ENCODE measurements at places on chromosomes 6 and 20.

DNA sequence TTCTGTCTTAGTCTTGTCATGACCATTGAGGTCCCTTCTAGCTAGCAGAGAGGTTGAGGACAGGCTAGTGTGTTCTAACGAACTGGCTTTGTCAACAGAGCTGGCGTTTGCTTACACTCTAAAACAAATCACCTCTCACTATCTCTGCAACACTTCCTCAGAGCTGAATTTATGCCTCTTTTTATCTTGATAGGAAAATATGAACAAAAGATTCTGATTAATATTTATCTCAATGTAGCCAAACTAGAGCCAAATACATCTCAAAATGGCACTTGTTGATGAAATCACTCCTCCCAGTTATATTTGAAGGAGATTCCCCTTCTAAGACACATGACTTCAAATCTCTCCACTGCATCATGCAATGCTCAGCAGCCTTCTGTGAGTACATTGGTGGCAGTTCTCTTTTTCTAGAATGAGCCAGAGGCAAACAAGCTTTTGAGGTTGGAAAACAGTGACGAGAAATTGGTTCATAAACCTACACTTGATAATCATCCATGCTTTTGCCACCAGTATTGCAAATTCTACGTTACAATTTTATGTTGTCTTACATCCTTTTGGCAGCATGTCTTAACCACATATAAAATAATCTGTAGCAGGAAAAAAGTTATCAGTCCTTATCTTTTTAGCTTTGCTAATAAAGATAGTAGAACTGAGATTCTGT lies 615.7 kb upstream of the CITED2 start:
- DNase-seq: no peak

DNA sequence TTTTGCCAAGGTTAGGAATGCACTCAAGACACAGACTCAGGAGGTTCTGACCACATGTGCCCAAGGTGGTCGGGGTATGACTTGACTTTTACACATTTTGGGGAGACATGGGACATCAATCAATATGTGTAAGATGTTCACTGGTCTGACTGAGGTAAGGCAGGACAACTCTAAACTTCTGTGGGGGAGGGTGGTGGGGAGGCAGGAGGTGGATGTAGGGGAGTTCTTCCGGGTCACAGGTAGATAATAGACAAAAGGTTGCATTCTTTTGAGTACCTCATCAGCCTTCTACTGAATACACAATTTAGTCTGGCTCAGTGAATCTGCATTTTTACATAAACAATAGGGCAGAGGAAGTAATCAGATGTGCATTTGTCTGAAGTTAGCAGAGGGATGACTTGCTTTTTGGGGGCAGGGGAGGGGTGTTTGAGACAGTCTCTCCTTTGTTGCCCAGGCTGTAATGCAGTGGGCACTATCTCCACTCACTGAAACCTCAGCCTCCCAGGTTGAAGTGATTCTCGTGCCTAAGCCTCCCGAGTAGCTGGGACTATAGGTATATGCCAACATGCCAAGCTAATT lies 10.9 kb downstream of the ECHDC1 start:
- no peak for DNase-seq

DNA sequence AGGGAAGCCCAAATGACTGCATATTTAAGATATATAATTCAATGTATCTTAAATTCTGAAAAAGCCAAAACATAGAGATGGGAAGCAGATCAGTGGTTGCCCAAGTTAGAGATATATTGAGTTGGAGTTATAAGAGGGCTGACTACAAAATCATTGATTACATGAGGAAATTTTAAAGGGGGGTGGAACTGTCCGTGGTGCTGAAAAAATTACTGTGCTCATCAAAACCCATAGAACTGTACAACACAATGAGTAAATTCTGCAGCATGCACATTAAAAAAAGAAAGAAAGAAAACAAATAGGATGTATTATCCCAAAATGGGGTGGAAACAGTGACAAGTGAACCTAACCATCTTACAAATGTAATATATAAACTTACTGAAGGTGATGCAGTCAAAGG lies 100.9 kb downstream of the FUT9 start:
- no peak for DNase-seq

DNA sequence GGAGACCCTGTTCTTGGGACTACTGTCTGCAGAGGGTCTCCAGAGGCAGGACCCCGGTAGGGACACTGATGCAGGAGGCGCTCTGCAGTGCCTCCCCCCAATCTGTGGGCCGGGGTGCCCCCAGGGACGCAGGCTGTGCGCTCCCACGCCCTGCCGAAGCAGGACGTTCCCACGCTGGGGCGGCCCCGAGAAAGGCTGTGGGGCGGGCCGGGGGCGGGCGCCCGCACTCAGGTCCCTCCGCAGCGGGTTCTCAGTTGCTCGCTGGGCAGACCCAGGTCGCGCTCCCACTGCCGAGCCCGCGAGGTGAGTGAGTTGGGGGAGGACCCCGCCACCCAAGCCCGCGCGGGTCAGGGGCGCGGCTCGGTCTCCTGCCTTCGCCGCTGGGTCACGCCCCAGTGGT lies at the start of gene COX4I2:
Gene COX4I2, plus strand, starts transcription at position 253 of the 400 bp plus-strand sequence. CDS start 1,106 bp downstream, outside the sequence.
- DNase-seq: no peak

GRCh38 chr6:139977887-139978332 lies 603.5 kb upstream of the CITED2 start:
- DNase-seq: no peak

All from GM12892 (cell line).